Suppressor macrophage treated with lipopolysaccharide for 1 hour (primary cell): ENCODE measurements at places on chromosomes 7 and 10.

GRCh38 chr10:75672842-75673241 is 241.4 kb downstream of the LRMDA start:
- DNase-seq = peak; percentile 63

- no peak for DNase-seq
Measured at GRCh38 chr7:11570922-11571550, 261.0 kb downstream of the THSD7A start.

DNA sequence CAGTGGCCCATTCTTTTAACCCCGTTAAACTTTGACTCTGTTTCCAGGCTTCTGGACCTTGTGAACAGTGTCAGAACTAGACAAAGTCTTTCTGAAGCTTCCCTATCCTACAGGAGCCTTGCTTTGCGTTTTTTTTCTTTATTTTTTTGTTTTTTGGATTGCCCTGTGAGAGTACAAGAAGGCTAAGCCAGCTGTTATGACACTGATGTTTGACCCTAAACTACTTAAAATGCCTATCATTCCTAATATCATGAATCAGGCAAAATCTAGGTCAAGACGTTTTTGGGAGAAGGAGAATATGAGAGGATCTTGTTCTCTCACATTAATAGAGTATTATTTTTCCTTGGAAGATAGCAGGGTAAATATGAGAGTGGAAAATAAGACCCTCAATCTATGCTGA is 79.8 kb downstream of the EPDR1 start:
- no peak for DNase-seq

DNA sequence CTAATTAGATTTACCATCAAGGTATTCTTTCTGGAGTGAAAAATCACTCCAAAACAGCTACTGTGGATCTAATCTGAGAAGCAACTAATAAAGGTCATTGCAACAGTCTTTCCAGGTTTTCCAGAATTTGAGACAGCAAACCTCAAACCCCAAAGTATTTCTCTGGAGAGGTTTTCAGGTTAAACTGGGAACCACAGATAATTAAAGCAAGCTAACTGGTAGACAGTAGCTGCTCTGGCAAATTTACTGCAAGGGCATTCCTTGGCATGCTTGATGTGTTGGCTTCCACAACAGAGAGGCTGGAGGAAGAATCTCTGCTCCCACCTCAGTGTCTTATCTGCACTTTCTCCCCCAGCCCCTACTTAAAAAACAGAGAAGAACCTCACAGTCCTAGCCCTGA is 140.0 kb upstream of the NRBF2 start:
- DNase-seq = no peak

DNA sequence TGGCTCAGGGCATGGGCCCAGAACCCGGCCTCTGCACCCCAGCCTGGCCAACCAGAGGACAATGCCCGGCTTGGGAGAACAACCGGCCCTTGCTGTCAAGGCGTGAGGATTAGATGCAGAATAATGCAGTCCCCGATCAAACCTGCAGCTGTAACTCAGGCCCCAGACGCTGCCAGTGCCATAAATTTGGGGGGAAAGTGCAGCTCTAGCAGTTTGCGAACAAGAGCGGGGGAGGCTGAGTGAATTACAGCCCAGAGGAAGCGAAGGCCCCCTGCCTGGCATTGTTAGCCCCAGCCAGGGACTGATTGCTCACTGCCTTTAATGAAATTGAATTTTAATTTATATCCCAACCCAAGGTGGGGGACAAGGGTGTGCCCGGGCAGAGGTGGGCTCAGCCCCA is 38.0 kb upstream of the GNA12 start:
- DNase-seq = no peak

- no peak for DNase-seq
Measured at GRCh38 chr10:30832749-30833627, 198.7 kb downstream of the ZNF438 start.

GRCh38 chr10:19874791-19875190 is 58.6 kb downstream of the PLXDC2 start:
- DNase-seq = peak; percentile 16

DNA sequence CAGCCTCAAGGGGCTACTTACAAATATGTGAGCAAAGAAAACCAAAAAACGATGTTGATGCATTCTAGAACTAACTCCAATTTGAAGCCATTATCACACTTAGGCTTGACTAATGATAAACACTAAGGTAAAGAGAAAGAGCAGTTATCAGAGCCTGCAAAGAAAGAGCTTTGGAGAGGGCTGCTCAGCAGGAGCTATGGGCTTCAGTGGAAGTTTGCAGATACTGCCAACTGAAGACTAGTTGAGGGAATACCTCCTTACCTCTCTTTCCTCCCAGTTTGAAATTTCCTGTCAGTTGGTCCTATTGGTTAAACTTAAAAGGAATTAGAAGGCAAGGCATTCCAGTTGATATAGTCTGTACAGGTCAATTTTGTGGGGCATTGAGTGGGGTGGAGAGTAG is 498.1 kb upstream of the POT1 start:
- DNase-seq = no peak

DNA sequence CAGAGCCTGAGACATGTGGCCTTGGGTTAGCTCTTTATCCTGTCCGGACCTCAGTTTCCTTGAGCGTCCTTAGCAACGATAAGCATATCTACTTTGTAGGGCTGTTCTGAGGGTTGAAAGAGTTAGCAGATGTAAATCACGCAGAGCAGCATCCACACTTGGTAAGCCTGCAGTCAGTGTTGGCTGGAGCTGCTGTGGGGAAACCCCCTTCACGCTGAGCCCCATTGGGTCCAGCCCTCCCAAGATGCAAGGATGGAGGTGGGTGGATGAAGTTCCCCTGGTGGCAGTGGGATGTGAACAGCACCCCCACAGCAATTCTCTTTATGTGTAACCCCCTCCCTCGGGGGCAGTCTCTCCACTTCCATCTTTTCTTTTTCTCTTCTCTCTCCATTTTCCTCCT is 109.9 kb downstream of the PLXNA4 start:
- DNase-seq = no peak

DNA sequence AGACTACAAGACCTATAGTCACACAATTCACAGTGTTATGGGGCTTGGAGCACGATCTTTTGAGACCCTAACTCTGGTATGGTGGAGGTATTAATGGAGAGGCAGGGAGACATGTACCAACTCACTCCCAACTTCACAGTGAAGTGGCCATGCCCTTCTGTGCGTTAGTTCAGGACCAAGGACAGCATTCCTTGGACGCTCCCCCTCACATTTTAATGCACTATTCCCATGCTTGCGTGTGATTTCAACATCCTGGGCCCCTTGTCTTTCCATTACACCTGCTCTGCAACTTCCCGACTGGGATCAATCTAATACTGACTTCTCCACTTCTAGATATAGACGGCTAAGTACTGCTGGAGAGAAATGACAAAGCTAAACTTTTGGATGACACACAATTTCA is 72.7 kb downstream of the PLCE1 start:
- no peak for DNase-seq

- no peak for DNase-seq
Measured at GRCh38 chr10:71459513-71459912, 62.8 kb downstream of the CDH23 start.

DNA sequence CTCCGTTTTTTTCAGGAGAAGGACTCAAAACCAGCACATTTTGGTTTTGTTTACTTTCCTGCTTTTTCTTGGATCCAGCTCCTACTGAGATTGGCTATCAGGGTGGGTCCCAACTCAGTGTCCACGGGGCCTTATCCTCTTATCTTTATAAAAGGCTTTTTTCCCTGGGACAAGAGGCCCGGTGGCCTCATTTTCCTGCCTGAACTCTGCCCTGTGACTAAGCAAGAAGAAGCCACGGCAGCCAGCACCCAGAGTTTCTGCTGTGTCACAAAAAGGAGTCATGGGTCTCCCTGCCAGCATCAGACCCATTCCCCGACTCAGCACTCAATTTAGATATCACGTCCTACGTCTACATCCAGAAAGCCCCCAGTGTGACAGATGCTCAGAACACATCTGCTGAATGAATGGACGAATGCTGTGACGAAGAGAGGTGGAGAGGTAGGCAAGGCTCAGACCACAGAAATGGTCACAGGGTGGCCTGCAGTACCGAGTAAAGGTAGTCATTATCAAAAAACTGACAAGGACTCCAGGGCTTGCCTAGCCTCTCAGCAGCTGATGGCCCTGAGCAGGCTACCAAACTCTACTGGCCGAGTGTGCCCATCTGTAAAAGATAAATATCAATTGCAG is 16.7 kb downstream of the DLG5 start:
- DNase-seq = peak; percentile 37

DNA sequence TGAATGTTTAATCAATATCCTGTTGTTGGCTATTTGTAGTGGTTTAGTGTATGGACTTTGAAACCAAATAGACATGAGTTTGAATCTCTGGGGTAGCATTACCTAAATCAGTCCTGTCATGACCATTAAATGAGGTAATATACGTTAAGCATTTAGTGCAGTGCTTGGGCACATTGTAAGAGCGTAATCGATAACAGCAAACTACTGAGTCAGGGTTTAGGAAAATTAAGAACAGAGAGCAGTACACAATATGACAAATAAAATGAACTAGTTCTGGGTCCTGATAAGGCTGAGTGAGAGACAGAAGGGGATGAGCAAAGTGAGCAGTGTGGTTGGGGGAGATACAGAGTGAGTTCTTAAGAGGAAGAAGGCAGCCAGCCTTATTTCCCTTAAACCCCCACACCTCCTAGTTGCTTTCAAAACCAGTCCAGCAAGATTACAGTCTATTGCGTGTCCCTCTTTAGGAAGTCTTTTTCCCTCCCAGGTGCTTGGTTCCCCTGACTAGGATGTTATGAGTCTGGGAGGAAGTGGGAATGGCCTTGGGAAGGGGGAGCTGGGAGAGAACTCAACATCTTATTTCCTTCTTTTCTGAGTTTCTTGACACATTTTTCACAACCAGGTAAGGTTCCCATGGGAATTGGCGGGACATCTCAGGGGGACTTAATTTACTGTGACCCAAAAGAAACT is 171.0 kb downstream of the SND1 start:
- DNase-seq = peak; percentile 23

- DNase-seq = peak; percentile 81
Measured at GRCh38 chr10:113681533-113682470, 2.1 kb downstream of the CASP7 start.

DNA sequence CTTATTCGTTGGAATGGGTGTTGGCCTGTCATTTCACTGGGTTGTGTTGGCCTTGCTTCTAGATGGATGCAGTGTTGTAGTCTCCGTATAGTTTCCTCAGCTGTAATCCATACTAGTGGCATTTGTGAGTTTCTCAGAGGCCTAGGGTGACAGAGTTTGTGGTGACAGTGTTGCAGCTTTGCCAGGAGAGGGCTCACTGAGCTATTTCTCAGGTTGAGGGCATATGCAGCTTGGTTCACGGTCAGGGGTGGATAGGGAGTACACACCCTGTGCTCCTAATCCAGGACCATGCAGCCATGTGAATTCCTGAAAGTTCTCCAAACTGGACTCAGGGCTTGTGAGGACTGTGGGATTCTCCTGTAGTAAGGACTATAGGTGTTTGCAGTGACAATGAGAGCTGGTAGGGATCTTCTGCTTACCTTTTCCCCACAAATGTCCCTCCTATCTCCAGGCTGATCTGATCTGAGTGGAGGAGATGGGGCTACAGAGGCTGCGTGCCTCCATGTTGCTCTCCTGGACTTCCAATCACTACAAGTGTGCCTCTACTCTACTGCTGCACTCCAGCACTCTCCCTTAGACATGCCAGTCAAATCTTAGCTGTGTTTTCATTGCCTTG is 229.0 kb downstream of the STK31 start:
- peak; percentile 2 for DNase-seq

- no peak for DNase-seq
Measured at GRCh38 chr7:33903791-33904680, 1.3 kb upstream of the BMPER start.

DNA sequence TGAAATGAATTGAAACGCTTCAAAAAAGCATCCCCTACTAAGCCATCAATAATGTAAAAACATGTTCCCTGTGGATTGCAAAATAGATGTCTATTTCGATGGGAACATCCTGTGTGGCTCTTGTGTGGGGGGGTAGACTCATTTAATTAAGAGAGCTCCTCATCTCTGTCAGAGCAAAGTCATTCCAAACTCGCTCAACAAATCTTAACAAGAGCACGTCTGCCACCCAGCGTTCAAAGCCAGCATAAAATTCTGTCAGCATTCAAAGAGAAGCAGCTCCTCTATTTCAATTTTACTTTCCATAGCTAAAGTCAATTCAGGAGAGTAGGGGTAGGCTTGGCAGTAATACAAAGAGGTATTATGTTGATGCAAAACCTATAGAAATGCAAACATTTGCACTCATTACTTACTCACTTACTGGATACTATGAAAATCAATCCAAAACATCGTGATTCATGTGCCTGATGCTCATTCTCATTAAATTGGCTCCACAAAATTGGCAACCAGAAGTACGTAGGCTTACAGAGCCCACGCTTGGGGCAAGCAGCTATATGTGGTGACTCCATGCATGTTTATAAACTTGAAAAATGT is 114.9 kb downstream of the IPMK start:
- peak; percentile 36 for DNase-seq

DNA sequence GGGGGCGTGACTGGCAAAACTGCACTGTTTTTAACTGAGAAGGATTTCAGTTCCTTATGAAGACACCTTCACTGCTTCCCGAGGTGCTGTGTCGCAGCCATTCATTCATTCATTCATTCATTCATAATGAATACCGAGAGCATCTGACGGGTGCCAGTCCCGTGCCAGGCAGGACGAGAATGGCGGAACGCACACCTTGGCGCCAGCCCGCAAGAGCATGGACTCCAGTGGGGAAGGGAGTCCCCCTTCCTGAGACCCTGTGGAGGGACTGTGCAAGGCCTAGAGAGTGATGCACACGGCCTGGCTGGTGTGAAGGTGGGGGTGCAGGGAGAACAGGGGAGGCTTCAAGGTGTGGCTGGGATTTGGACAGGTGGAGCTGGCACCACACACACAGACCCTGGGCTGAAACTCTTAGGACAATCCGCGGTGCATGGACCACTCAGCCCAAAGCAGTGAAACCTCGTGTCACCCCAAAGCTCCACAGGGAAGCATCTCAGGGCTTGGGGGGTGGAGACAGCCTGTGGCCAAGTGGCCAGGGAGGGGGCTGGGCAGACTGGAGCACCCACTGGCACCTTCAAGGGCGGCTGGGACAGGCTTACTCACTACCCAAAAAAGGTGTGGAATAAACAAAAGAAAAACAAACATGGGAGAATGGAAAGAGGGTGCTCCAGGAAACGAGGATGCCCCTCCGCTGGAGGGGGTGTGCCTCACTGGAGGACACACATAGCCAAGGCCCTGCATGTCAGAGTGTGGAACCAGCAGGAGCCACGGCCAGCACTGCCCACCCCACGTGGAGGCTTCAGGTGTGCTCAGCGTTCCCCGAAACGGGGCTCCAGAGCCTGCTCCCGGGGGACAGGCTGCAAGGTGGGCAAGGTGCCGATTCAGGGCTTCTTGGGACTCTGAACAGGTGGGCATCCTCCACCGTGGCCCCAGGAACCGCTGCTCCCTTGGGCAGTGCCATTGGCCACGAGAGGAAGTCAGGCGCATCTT is 37.7 kb downstream of the EBF3 start:
- DNase-seq = no peak
